GM23338 (cell line): ENCODE measurements at places on chromosomes 13 and 19.

GRCh38 chr13:44417876-44418275 lies 44.3 kb downstream of the SERP2 start:
- no peak for DNase-seq

- no peak for DNase-seq
Measured at GRCh38 chr19:48417421-48417820, 24.0 kb downstream of the GRIN2D start.

- peak; percentile 87 for DNase-seq
Measured at GRCh38 chr13:44969551-44970484, 19.5 kb downstream of the NUFIP1 start.

DNA sequence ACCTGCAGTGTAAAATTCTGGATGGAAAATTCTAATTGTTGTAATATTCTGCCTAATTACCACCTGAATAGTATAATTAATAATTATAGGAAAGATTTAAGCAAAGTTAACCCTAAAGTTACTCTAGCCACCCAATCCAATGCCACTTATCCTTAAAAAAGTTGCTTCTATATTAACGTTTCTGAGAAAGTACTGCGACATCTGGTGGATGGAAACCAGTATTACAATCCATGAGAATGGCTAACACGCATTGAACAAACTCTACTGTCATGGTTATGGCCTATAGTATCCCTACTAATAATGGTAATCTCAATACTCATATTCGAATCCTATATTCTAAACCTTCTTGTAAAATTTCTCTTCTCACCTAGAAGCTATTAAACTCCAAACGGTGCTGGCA lies 1551.8 kb downstream of the SLITRK1 start:
- peak; percentile 65 for DNase-seq

DNA sequence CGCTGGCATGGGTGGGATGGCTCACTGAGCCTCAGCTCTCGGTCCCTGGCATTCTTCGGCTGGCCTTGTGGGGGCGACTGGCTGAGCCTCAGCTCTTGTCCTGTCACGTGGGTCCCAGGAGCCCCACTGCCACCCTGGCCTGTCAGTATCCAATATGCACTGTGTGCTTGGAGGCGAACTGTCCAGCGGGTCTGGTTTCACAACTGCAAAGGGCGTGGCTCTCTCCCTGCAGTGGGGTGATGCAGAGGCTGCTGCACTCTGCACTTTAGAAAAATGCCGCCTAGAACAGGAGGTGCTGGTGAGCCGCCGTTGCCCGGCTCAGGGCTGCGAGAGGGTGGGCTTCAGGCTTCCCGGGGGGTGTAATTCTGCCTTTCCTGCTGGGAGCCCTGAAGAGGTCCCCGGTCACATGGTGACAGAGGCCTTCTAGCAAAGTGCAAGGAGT lies 17.0 kb upstream of the TMEM255B start:
- DNase-seq = peak; percentile 62

- peak; percentile 91 for DNase-seq
Measured at GRCh38 chr19:17869114-17869608, 2.6 kb upstream of the SLC5A5 start.

- no peak for DNase-seq
Measured at GRCh38 chr13:113880651-113881611, 17.1 kb upstream of the GAS6 start.

- no peak for DNase-seq
Measured at GRCh38 chr13:108315991-108316390, 46.5 kb downstream of the TNFSF13B start.

DNA sequence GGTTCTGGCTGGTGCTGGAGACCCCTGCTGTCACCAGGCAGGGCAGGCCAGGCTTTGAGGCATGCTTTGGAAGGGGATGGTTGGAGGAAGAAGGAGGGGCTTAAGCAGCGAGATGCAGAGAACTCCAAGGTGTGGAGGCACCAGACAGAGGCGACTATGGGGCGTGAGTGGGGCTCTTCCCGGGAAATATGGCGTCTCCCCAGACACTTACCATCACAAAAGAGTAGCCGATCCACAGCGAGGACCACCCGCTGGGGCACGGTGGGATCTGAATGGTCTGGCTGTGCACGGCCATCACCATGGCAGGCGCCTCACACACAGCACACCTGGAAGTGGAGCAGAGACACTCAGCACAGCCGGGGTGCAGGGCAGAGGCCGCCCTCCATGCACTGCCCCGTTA lies 151.9 kb downstream of the COL4A1 start:
- no peak for DNase-seq
